Dermis microvascular lymphatic vessel endothelial cell (primary cell): ENCODE measurements at places on chromosomes 7 and 10. TPM values are rescaled to one million over a fixed set of nuclear protein-coding genes. Genes with fewer than 3 reads are reported as not detected.

The SGCE gene
- total RNA-seq, result 59.6 and 85.8 TPM in 2 replicates

The VWC2 gene
- total RNA-seq, result not detected in 2 replicates

The ABCB4 gene
- total RNA-seq, result under 0.01 and 0.13 TPM in 2 replicates

The FRAT1 gene
- 3.9 and 4.6 TPM in 2 replicates for total RNA-seq

The TEX36 gene
- total RNA-seq, result not detected in 2 replicates

The OPN1SW gene
- total RNA-seq, result not detected in 2 replicates

The LIPJ gene
- total RNA-seq, result not detected in 2 replicates

The ARHGAP22 gene
- 2.7 and 5.3 TPM in 2 replicates for total RNA-seq

The SLC13A4 gene
- not detected in 2 replicates for total RNA-seq

The ZRANB1 gene
- 15.1 and 19.7 TPM in 2 replicates for total RNA-seq

The NEUROG3 gene
- not detected in 2 replicates for total RNA-seq

The CPA2 gene
- total RNA-seq, result not detected in 2 replicates

The GNAT3 gene
- not detected in 2 replicates for total RNA-seq

The AMZ1 gene
- total RNA-seq, result under 0.01 TPM in 1 of 2 replicates, not detected in the other

The CHRM2 gene
- not detected in 2 replicates for total RNA-seq

The TET1 gene
- 0.39 and 0.89 TPM in 2 replicates for total RNA-seq

The CALML3 gene
- total RNA-seq, result not detected in 2 replicates

The TMEM273 gene
- 14.8 and 68.7 TPM in 2 replicates for total RNA-seq

The MYO3A gene
- not detected in 2 replicates for total RNA-seq

The RAPGEF5 gene
- 138 and 171 TPM in 2 replicates for total RNA-seq

The CALHM1 gene
- total RNA-seq, result not detected in 2 replicates

The DNAH11 gene
- total RNA-seq, result 0.13 and 0.25 TPM in 2 replicates

The ACSM6 gene
- not detected in 2 replicates for total RNA-seq

The KIAA1549 gene
- total RNA-seq, result 1.9 and 3.3 TPM in 2 replicates
